NCI-H1694 treated with DMSO at 0.1 percent for 48 hours (cell line): ENCODE measurements at places on chromosomes 7 and 10.

DNA sequence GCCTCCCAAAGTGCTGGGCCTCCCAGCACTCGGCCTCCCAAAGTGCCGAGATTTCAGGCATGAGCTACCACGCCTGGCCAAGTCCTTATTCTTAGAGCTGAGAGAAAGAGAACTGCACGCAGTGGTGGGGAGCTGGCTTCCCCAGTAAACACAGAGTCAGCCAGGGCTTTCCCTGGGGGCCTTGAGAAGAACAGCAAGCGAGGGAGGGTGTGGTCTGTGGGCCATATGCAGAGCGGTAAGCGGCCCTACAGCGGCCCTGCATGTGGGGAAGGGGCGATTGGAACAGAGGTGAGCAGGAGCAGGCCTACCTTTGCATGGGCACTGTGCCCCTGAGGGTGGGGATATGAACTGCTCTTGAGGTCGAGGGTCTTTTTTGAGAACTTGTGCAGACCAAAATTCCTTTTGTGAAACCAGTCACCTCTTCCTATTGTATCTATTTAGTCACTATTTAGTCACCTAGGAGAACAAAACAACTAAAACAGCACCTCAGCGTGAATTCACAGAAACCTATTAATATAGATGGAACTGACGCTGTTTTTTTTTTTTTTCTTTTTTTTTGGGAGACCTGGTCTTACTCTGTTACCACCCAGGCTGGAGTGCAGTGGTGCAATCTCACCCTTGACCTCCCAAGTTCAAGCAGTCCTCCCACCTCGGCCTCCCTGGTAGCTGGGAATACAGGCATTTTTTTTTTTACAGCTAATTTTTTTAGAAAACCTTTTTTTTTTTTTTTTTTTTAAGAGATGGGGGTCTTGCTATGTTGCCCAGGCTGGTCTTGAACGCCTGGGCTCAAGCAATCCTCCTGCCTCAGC lies 36.9 kb upstream of the SH2D4B start:
- DNase-seq = no peak

DNA sequence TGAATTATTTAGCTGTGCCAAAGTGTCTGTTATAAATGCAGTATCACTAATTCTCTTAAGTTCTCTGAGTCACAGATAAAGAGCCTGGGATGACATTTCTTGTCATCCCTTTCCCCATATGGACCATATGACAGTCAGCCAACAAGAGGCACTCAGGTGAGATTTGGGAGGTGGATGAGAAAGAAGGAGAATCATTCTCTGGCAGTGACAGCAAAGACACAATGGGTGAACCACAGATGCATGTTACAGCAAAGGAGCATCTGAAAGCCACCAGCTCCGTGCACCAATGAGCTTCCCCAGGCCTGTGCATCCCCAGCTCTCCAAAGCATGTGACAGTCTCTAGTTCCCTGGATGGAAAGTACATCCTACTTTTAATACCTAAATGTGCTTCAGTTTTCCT lies 10.8 kb downstream of the GIMAP6 start:
- no peak for DNase-seq

DNA sequence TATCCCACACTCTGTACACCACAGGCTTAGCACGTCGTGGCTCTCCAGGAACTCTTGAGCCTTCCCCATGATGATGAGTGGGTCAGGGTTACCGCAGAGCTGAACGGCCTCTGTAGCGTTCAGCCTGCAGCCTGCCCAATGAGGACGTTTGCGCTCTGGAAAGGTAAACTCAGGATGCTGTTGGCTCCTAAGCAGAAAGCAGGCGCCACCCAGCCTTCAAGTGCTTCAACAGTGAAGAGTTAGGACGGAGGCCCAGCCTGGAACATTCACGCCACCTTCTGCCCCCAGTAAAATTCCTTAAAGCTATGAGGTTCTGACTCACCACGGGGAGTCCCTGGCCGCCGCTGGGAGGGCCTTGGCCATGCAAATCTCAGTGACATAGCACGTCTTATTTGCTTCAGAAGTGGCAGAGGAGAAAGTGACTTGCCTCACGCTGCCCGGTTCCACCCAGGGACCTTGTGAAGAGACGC lies 161.5 kb upstream of the SH2B2 start:
- no peak for DNase-seq

DNA sequence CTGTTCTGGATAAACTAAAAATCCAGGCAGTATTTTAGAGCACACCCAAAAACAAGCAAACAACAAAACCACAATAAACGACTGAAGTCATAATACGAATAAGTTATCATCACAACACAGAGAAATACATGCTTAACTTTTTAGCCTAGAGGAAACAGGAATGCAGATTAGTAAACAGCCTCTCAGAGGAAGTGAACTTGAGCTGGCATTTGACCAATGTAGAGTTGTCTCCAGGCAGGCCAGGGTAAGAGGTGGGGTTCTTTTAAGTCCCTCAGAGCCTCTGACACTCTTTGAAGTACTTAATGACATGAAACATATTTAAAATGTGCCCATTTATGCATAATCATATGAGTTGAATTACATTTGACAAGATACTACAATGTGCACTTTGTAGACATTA lies 43.3 kb upstream of the PLXDC2 start:
- DNase-seq = no peak

GRCh38 chr7:21566094-21566493 lies 23.3 kb downstream of the DNAH11 start:
- no peak for DNase-seq

- peak; percentile 24 for DNase-seq
Measured at GRCh38 chr10:86285136-86285790, 81.3 kb downstream of the GRID1 start.

- no peak for DNase-seq
Measured at GRCh38 chr10:121800146-121800545, 127.7 kb downstream of the ATE1 start.

GRCh38 chr7:142901426-142902259 lies 16.1 kb upstream of the TRPV6 start:
- no peak for DNase-seq

- DNase-seq = no peak
Measured at GRCh38 chr7:23852135-23852534, 142.1 kb downstream of the STK31 start.

DNA sequence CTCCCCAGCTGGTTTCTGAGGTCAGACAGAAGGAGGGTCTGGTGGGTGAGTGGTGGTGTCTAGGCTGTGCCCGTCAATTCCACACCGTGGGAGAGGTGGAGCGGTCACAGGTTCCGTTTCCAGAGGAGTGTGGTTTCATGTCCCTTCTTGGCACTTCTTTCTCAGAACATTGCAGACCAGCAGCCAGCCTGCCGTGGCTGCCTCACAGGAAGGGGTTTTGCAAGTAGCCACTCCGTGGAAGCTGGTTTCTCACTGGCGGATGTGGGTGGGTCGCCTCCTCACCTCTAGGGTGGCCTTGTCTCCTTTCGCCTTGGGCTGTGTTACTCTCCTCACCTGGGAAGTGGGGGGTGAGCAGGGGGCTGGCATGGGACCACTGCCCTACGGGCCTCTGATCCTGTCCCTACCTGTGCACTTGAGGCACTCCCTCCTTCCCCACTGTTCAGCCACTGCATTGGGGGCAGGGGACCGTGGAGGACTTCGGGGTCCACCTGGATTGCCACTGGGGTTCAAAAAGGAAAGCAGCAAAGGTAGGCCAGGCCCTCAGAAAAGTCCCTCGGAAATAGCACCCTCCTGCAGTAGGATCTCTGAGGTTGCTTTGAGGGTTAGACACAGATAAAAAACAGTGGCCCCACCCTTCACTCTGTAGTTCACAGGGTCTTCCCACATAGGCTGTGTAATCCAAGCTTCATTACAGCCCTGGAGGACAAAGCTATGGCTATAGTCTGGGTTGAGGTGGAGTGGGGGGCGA lies 33.9 kb downstream of the TSPAN14 start:
- DNase-seq = no peak

GRCh38 chr7:151818674-151819519 lies 58.0 kb downstream of the PRKAG2 start:
- no peak for DNase-seq

GRCh38 chr10:46004963-46005362 lies 25.5 kb downstream of the NCOA4 start:
- no peak for DNase-seq

GRCh38 chr7:36939816-36940215 lies 215.5 kb upstream of the AOAH start:
- peak; percentile 42 for DNase-seq

DNA sequence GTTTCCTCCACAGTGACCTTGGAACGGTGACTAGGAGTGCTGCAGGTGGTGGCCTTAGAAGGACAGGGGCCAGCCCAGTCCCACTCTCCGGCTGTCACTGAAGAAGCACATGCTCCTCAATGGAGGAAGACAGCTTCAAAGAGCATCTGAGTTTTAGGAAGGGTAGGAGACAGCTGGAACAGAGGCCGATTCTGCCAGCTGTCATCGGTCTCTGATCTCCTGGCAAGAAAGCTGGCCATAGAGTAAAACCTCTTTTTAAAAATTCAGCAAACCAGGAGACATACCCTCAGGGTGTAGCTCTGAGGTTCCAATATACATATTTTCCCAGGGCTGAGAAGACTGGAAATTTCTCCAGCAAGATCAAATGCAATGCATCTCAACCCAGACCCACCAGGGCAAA lies 55.9 kb downstream of the KCNMA1 start:
- no peak for DNase-seq

- no peak for DNase-seq
Measured at GRCh38 chr10:15821046-15821683, 39.1 kb downstream of the MINDY3 start.

DNA sequence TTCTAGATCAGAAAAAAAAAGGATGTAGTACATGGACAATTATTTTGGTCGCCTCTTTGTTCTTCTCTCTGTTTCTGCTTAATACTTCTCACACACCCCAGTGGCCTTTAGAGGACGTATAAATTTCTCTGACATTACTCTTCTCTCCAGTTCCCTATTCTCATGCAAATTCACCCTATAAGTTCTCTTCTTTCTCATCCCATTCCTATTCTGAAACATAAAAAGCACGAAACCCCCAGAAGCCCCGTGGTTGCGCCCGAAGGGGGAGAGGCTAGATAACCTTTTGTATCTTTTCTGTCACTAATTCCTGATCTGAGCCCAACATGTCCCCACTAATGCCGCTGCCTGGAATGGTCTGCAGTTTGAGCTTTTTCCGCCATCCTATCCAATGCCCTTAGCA lies 136.9 kb downstream of the SKIDA1 start:
- no peak for DNase-seq

DNA sequence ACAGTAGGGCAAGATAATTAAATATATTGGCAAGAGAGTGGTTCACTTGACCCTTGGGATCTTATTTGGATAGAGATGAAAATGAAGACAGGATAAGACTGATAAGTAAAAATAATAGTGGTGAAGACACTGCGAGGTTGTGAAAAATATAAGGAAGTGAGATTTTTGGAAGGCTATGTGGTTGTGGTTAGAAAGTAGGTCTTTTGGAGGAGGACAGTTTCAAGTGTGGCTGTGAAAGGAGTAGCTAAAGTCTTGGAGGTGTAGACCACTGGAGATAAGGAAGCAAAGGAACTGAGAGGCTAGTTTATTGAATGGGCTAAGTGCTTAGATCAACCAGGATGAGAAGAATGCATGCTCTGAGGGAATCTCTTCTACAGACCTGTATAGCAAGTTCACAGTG lies 11.2 kb downstream of the MIOS start:
- DNase-seq = no peak

GRCh38 chr10:72779874-72780273 lies 87.9 kb downstream of the MCU start:
- no peak for DNase-seq

DNA sequence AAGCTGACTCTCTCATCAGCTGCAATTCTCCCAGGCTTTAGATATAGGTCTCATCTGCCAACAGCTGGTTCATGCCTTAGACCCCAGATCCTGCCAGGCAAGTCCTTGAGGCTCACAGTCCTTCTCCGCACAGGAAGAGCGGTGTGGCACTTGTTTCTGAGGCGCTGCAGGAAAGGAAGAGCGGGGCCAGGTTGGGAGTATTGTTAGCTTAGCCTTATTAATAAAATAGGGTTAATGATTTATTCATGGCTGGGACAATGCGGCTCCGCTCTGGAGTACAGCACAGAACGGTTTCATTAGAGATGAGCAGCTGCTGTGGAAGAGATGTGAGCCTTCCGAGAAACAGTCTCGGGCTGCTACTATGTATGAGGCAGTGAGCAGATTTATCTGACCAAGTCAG lies 78.1 kb downstream of the FZD1 start:
- DNase-seq = no peak
